CD8-positive, alpha-beta memory T cell (primary cell): ENCODE measurements at places on chromosomes 16 and 17.

GRCh38 chr17:6669479-6670212 lies 18.1 kb downstream of the C17orf100 start:
- DNase-seq, result no peak

- DNase-seq, result no peak
Measured at GRCh38 chr16:11370084-11370931, 25.0 kb downstream of the RMI2 start.

DNA sequence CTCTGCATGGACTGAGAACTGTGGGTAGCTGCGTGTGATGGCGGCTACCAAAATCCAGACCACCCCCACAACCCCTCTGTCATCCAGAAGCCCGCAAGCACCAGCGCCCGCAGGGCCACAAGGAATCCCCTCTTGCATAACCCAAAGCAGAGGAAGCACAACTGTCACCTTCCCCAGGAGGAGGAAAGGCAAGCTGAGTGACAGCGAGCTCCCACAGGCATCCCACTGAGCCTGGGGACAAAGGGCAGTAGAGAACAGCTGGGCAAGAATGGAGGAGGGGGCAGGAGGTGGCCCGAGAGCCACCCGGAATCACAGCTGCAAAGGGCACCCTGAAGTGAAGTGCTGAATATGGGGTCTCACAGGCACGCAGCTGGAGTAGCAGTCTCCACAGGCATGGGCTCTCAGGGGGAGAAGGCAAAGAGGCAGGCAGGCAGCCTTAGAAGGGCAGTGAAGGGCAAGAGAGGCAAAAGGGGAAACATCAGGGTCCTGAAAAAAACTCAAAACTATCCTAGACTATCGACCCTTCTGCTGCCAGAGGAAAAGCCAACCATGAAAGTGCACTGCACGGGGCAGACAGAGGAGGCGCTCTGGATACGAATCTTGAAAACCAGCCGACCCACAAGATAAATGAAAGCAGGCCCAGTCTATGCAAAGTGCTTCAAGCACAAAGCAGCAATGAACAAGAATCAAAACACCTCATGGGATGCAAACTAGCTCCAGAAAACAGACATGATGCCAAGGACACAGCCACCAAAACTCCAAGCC lies 17.1 kb downstream of the USP36 start:
- DNase-seq, result no peak

DNA sequence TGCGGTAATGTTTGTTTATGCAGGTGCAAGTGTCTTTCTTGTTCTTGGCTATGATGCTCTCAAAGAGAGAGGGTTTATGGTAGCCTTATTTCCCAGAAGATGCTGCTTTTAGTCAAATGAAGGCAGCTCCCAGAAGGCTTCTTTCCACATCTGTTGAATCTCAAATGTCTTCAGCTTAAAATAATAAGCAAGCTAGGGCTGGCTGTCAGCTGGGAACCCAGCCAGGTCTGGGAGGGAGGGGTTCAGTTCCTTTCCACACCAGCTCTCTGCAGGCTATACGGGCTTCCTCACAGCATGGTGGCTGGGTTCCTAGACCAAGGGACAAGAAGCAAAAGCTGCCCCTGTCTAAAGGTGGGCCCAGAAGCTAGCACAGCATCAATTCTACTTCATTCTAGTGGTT lies 47.4 kb upstream of the ATF7IP2 start:
- DNase-seq, result no peak

DNA sequence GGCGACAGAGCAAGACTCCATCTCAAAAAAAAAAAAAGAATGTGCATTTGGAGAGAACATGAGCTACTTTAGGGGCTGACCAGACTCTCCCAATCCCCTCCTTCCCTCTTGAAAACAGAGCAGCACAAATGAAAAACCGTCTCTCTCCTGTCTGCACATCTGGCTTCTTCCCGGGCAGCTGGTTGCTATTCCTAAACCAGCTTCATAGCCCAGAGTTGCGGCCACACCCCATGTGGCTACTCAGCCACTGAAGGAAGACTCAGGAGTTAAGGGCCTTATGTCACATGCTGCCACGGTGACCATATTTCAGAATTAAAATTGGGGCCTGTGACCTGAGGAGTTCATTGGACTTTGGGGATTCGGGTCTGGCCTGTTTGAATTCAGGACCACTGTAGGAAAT lies 48.3 kb downstream of the KATNIP start:
- no peak for DNase-seq

GRCh38 chr17:55811536-55811935 lies 60.7 kb downstream of the PCTP start:
- no peak for DNase-seq

- no peak for DNase-seq
Measured at GRCh38 chr16:11583166-11583565, 3.6 kb downstream of the LITAF start.

DNA sequence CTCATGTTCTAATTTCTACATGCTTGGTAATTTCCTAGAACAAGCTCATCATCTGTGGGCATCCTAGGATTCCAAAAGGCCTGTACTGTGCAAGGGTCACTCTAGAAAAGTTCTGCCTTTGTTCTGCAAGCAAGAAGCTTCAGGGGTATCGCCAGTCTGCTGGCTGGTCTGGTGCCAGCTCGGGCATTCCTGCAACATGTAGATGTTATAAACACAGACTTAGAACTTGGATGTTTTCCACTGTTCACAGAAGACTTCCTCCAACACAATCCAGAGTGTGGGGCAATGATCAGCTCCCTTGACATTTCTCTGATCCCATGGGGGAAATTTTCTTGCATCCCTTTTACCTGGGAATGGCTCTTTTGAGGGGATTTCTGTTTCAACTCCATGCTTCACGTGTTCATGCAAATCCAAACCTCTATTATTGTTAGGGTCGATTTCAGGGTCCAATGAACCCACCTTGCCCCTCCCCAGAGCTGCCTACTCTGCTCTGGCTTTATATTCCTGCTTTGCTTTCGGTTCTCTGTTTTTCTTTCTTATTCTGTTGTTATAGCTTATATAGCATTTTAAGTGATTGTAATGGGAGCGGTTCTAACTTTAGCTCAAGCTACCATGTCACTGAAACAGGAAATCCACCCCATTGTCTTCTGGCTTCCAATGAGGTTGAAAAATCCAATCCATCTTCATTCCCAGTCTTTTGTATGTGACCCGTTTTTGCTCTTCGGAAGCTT lies 25.3 kb downstream of the UBE2O start:
- DNase-seq, result no peak

DNA sequence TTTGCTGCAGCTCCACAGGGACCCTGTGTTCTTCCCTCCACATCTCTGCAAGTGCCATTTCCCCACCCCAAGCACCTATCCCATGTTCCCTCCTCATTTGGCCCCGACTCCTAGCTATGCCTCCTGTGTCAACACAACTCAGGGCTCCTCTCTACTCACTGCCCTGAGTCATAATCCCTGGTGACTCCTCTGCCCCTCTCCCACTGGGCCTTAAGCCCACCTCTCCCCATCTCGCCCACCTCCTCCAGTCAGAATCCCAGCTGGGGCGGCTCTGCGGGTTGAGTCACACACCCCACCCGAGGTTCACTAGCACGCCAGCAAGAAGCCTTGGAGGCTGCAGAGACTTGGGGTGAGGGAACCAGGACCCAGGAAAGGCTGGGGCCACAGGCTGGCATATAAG lies 346.2 kb downstream of the FOXL1 start:
- DNase-seq, result no peak

- no peak for DNase-seq
Measured at GRCh38 chr16:54996186-54996585, 65.5 kb downstream of the IRX5 start.

- DNase-seq, result no peak
Measured at GRCh38 chr16:4172070-4172469, 55.8 kb upstream of the ADCY9 start.

DNA sequence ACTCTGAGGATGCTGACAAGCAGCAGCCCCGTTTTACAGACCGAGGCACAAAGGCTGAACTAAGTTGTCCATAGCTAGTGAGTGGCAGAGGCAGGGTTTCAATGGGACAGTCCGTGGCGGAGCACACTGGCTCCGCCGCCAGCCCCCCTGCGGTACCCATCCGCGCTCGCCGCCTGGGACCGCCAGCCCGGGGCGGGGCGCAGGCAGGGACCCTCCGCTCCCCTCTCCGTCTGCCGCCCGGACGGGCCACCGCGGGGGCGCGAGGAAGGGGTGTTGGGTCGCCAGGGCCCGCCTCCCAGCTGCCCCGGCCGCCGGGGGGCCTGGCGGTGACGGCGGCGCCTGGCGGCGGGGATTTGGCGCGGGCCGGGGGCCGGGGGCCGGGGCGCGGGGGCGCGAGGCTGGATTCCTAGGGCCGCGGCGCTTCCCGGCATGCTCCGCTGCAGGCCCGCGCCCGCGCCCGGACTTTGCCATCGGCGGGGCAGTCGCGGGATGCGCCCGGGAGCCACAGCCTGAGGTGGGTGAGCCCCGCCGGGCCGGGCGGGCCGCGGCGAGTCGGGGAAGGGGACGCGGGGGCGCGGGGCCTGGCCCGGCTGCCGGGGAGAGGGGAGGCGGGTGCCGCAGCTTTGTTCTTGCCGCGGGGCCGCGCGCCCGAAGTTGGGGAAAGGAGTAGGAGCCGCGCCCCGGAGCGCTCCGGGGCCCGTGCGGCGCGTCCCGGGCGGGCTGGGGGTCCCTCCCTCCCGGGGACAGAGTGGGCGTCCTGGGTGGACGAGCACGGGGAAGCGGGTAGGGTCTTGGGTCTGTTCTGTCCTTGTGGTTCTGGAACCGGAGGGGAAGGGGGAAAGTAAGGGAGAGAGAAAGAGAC lies at the start of gene TMEM98:
TMEM98 (plus strand) TSS at position 430 of the 862 bp plus-strand sequence. CDS start 3,376 bp downstream, outside the sequence.
- no peak for DNase-seq

DNA sequence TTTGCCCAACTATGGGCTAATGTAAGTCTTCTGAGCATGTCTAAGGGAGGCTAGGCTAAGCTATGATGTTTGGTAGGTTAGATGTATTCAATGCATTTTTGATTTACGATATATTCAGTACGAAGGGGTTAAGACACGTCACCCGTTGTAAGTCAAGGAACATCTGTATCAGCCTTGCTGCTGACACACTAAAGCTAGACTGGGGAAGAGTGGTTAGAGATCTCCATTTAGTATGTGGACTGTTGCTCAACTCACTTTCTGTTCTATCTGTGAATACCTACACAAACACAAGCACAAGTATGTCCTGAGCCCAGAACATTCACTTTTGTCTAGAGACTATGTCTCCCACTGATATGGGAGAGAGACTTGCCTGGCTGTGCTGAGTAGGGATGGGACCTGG lies 71.5 kb downstream of the VMP1 start:
- DNase-seq, result no peak

DNA sequence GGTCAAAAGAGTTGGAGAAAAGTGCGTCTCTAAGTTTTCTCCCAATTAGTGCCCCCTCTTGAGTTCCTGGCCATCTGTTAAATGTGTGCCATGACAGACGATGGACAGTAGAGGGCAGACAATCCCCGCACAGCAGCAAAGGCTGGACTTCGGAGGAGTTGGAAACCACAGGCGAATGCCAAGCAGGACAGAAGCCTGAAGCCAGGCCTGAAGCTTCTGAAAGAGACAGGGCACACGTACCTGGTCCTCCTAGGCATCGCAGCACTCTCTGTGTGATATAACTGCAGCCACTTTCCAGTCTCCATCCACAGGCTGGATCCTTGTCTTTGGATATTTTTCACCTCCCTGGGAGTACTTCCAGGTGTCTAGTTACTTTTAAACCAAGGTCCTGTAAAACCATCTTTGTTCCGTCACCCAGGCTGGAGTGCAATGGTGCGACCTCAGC lies 14.5 kb downstream of the C17orf100 start:
- no peak for DNase-seq

DNA sequence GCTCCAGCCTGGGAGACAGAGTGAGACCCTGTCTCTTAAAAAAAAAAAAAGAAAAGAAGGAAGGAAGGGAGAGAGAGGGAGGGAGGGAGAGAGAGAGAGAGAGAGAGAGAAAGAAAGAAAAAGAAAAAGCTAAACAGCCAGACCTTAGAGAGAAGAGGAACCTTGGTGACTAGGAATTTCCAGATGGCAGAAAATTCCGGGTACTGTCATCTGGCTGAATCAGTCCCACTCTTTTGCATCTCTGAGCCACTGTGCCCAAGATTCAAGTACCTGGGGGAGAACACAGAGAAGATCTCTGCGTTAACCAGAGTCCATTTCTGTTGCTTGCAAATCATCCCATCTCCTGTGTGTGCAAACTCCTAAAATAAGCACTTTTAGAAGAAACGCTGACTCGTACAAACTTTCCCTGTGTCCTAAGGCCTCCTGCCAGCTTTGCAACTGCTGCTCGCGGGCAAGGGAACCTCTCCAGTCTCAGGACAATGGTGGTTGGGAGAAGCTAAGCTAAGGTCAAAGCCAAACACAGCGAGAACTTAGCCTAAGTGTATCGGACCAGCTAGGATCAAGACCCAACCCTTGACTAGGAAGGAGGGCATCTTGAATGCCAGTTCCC lies 18.0 kb downstream of the BMERB1 start:
- DNase-seq, result no peak

GRCh38 chr16:83737729-83738354 lies 69.9 kb upstream of the HSBP1 start:
- DNase-seq, result no peak

DNA sequence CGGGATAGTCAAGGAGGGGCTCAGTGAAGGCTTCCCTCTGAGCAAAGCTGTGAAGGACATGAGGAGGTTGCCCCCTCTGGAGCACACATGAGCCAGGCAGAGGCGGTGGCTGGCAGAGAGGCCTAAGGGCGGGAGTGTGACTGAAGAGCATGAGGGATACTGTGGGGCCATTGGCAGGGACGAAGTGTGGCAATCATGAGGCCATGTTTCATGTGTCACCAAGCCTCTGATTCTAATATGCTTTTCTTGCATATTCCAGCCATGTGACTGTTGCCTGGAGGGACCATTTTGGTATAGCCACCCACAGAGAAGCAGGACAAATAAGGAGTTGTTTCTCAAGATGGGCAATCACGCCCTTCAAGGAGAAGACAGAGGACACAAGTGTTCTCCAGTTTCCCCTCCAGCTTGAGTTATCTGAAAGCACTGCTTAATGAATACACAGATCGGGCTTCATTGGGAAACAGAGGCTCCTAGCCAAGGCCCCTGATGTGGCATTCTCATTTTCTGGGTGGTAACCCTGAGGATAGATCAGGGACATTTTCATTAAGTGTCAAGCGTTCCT lies 68.0 kb downstream of the AKAP1 start:
- DNase-seq, result no peak

GRCh38 chr16:8958344-8959167 lies 5.2 kb downstream of the USP7 start:
- DNase-seq, result peak; percentile 52

DNA sequence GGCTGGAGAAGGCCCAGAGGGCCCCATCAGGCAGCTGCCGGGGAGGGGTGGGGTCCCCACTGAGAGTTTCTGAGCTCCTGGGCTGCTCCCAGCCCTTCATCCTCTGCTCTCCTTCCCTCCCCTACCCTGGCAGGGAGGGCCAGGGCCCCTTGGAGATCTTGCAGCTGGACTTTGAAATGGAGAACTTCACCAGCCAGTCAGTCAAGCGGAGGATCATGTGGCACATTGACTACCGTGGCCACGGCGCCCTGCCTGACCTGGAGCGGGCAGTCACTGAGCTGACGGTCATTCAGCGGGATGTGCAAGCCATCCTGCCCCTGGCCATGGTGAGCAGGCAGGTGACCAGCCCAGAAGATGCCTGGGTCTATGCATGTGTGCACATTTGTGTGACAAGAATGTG lies 49.5 kb downstream of the TMEM132E start:
- DNase-seq, result no peak

DNA sequence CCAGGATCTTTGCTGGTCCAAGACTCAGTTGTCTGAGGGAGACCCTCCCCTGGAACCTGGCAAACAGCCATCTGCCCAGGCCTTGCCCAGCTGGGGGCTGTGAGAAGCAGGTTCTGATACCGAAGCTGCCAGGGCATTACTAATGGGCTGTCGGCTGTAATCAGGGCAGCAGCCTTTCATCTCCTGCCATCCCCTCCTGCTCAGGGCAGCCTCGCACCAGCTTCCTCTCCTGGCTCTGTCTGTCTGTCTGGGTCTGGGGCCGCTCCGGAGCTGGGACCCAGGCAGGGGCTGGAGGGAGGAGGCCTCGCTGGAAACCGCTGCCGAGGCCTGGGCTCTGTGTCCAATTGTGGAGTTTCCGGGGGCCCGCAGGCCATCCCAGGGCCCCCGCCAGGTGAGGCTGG lies 21.6 kb upstream of the BRD7 start:
- DNase-seq, result no peak
